GM23248 (cell line): ENCODE measurements at places on chromosomes 6 and 20. TPM values are rescaled to one million over a fixed set of nuclear protein-coding genes. Genes with fewer than 3 reads are reported as not detected.

KCNK16 gene
- total RNA-seq = not detected in 2 replicates

- H3K36me3 ChIP-seq = no peaks in the 10 kb centered on the region
- peaks cover 6% of the 10 kb centered on the region; the same call in 1 of the 2 replicates for H3K27me3 ChIP-seq
- H3K27ac ChIP-seq = no peak overlapping the region
These were observed 88.4 kb upstream of the CCDC167 start for GRCh38 chr6:37587866-37588734.

LY6G5C gene
- total RNA-seq = 1.7 TPM in 1 of 2 replicates, not detected in the other

- DNase-seq = no peak
- H3K4me1 ChIP-seq = 0 out of 2 replicates have a peak, but pooled peaks cover 7% of the 10 kb centered on the region
- H3K4me3 ChIP-seq = no peak overlapping the region
- H3K36me3 ChIP-seq = no peaks in the 10 kb centered on the region
These were observed 69.5 kb upstream of the FABP7 start for GRCh38 chr6:122709922-122710512.

BPIFB2 gene
- total RNA-seq = not detected in 2 replicates

DNA sequence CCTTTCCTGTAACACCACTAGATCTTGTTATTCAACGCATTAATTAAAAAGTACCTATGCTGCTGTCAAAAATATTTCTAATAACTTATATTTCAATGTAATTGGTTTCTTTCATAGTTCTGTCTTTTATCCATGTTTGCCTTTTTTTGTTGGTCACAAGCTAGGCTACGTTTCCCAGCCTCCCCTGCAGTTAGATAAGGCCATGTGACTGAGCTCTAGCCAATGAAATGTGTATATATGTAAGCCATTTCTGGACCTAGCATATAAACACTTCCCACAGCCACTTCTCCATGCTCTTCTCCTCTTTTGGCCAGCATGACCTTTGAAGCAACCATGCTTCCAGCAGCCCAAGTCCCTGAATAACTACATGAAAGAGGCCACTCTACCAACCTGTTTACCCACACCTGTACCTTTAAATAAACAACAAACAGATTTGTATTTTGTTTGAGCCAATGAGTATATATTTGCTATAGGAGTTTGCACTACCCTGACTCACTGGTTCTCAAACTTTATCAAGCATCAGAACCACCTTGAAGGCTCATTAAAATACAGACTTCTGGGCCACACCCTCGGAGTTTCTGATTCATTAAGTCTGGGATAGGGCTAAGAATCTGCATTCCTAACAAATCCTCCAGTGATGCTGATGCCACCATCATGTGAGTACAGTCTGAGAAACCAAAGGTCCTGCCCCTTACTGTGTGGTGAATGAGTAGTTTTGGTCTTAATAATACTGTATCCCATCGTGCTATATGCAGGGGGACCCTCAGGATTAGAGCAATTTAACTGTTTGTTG lies 45.6 kb upstream of the BEND6 start:
- no peaks in the 10 kb centered on the region for H3K36me3 ChIP-seq
- DNase-seq = peak; percentile 67
- no peaks in the 10 kb centered on the region for H3K27me3 ChIP-seq
- H3K4me3 ChIP-seq = no peak overlapping the region
- peak overlapping the region; percentile 45 for H3K27ac ChIP-seq

GRCh38 chr6:21438237-21438985 lies 155.1 kb upstream of the SOX4 start:
- no peak overlapping the region for H3K27ac ChIP-seq
- H3K36me3 ChIP-seq = no peaks in the 10 kb centered on the region
- no peaks in the 10 kb centered on the region for H3K4me1 ChIP-seq
